ENCODE measurements at places on chromosomes 4 and X. TPM values are rescaled to one million over a fixed set of nuclear protein-coding genes. Genes with fewer than 3 reads are reported as not detected.

- no peak for DNase-seq
Measured at GRCh38 chr4:96598465-96598864, 758.6 kb downstream of the PDHA2 start.

DNA sequence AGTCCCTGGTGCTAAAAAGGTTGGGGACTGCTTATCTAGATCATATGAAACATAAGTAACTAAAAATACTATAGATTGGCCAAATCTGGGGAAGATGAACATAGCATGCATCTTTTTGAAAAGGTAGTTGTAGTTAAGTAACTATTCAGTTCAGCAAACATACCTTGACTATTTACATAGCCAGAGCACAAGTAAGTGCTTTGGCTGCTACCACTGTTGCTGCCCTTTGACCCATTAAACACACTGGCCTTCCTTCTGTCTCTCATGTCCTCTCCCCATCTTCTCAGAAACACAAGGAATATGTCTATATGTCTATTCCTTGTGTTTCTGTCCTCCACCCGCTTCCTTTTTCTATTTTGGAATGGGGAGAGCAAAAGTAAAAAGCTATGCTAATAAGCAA lies 87.9 kb upstream of the SPRY1 start:
- DNase-seq: no peak

- DNase-seq: no peak
Measured at GRCh38 chr4:64727960-64728359, 318.7 kb upstream of the TECRL start.

DNA sequence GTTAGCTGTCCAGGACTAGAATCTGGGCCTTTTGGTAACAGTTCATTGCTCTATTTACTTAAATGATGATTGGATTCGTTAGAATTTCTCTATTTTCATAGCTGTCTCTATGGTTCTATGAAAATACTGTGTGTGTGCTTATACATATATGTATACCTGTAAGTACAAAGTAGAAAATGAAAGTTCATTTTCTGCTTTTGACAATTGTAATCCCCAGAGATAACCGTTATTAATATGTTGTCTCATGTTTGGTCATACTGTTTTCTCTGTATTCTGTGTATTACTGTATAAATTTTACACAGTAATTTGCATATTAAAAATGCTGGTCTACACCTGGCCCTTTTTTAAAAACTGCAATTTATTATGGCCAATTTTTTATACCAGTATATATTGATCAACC lies 55.4 kb downstream of the CLCN3 start:
- DNase-seq: no peak

- DNase-seq: no peak
Measured at GRCh38 chr4:177229331-177229730, 80.3 kb upstream of the NEIL3 start.

CLDN2 gene
- total RNA-seq: not detected

HAND2 gene
- 151 TPM for total RNA-seq

SULT1B1 gene
- total RNA-seq: 0.65 TPM

Measured in Right ventricle myocardium inferior (tissue), 1 donor.